Hematopoietic multipotent progenitor cell treated with erythropoietin and hydrocortisone succinate and interleukin-3 and kit ligand, for 17 days (in vitro differentiated cells): ENCODE measurements at places on chromosomes 2 and 18.

DNA sequence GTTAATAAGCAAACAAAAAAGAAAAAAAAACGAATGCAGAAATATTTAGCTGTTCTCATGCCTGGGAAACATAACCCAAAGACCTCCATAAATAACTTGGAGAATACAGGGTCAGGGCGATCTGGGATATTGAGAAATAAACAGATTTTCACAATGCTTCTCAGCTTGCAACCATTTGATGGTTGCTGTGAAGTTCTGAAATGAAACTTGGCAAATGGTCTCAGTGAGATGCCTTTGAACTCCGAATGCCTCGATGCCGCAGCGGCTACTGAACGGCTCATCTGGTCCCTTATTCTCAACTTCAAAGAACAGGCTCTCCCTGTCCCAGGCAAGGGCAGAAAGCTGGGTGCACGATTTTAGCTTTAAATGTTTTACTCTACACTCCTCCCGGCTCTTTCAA lies 78.1 kb downstream of the ZNF516 start:
- DNase-seq: no peak

- DNase-seq: no peak
Measured at GRCh38 chr2:110804915-110805314, 72.5 kb downstream of the ACOXL start.

- no peak for DNase-seq
Measured at GRCh38 chr2:30721668-30722647, 85.3 kb downstream of the CAPN13 start.

DNA sequence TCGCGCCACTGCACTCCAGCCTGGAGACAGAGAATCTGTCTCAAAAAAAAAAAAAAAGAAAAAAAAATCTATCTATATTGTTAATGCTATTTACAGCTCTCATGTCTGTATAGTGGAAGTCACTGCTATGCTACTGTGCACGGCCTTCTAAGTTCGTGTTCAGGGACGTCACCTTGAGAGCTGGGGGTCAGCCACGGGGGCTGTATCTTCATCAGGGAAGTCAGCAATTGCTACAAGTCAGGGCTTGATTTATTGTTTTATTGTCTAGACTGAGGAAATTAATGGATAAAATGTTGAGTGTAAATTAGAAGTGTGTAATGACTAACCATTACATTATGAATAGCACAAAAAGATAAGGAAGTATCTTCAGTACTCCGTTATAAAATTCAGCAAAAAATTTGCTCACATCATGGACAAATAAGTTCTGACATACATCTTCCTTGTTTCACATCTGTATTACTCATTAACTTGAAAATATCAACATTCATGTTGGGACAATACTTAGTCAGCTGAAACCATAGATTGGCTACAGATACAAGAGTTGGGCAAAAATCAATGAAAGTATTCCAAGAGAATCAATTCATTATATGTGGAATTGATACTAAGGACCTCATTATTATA lies 136.6 kb upstream of the SEC11C start:
- DNase-seq: no peak

- peak; percentile 42 for DNase-seq
Measured at GRCh38 chr2:9336576-9337314, 86.6 kb downstream of the ITGB1BP1 start.

DNA sequence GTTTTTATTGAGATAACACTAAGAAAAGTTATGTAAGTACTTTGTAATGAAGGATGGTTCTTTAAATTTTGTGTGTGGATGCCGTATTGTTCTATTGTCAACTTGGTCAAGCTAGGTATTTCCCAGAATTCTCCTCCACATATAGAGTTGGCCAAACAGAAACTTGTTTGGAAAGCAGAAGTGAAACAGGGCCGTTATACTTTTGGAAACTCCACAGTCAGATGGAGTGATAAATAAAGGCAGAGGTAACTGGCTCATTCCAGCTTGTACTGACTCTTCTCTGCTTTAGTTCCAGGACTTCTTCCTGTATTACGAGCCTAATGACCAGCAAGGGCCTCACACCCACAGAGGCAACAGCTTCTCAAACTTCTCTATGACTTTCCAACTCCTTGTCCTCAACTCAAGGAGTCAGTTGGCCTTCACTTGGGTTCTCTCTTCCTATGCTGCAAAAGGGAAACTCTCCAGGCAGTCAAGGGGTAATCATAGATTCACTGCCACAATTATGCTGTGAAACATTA lies 16.4 kb upstream of the STARD7 start:
- no peak for DNase-seq

GRCh38 chr2:175981551-175981950 lies 20.5 kb downstream of the LNPK start:
- no peak for DNase-seq

GRCh38 chr2:70709275-70710037 lies 58.5 kb downstream of the ADD2 start:
- DNase-seq: no peak

DNA sequence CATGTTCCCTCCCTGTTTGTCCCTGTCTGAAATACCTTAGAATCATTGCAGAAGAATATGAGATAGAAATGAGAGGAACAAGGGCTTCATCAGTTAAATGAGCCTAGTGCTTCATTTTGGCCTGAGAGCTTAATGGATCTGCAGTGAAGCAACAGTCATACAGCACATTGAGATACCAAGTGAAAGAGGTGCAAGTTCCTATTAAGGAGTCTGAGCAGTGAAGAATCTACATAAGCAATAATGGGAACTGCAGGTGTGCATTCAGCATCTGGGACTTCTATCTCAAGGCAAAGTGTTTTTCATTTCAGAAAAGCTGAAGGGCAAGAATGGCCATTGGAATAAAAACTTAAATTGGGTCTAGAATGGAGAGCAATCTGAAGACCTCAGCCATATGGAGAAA lies 323.2 kb upstream of the SLC39A10 start:
- DNase-seq: no peak

DNA sequence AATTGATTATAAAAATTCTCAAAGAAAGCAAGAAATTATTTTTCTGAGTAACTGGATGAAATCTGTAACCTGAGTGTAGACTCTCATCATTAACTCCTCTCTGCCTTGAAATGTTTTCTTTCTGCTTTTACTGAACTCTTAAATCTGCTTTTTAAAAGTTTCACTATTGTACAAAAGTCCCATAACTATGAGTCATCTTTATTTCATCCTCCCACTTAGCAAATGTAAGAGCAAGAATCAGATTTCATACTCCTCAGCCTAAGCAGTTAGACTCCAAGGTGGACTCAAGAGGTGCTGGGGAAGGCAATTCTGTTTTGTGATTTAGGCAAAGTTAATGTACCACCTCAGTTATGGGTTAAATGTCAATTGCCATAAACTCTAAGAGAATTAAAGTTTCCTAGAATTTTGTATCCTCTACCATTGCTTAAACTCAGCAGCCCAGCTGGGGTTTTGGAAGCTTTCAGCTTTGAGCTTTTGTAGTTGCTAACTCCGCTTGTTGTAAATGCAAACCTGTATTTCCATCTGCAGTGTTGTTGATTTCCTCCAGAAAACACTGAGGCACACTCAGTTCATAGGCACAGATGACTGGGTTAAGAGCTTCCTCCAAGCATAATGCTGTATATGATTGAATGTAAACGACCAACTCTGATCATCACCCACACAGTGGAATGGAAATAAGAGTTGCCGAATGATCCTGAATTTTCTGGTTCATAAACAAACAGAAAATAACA lies 268.8 kb downstream of the ARHGAP15 start:
- DNase-seq: no peak

DNA sequence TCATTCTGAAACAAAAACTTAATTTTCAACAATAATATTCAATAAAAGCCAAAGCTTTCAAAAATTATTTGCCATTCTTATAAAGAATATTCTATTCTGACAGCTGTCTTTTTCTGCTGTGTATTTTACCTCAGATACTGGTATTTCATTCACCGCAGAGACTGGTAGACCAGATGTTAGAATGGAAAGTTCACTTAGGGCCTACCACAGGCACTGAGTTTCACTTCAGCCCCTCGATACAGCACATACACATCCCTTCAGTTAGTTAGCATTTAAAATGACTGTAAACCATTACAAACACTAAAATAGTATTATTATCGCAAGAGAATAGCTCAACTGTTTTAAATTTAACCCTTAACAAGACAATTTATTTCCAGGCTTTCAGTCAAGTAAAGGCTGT lies 24.2 kb upstream of the GATA6 start:
- no peak for DNase-seq

DNA sequence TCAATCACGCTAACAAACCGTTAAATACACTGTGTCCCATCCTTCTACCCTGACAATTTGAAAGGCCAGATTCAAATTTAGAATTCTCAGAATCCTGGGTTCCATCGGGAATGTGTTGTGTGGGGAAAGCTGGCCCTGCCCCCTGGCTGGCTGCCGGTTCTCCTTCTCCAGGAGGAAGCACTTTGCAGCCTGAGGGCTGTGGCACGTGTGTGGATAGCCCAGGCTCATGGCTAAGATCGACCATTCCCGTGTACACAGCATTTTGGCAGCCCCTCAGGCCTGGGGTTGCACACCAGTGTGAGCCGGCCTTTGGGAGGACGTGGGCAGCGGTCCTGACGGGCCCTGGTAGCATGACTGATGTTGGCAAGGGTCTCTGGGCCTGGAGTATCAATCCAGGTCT lies 51.0 kb upstream of the ROCK2 start:
- no peak for DNase-seq

GRCh38 chr2:9247177-9247576 lies 40.6 kb downstream of the ASAP2 start:
- no peak for DNase-seq
